ENCODE measurements at places on chromosomes 1 and 21.

DNA sequence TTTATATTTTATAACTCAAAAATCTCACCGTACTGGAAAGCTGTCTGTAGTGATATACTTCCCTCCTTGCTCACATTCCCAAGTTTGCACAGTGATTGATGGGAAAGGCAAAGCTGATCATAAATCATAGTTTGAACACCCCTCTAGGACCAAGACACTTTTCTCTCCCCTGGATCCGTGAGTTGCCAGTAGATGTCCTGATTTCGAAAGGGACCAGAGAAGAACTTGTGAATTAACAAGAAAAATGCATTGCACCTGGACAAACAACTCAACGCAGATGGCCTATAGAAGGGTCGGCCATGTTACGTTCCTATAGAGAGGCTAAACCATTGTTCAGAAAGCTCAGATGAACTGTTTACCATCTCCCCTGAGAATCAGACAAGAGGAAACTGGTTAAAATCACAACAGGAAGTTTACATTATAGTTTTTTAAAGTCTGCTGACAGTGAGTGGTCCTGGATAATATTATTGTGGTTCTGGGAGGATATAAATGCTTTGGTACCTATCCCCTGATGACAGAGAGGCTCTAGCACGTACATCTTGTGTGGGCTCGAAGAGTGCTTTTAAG, 124.0 kb upstream of the SLC45A1 start:
- no peak for DNase-seq

GRCh38 chr1:232868793-232869491, 63.7 kb downstream of the MAP10 start:
- DNase-seq, result no peak

- DNase-seq, result no peak
Measured at GRCh38 chr1:199292896-199293295, 654.1 kb downstream of the PTPRC start.

DNA sequence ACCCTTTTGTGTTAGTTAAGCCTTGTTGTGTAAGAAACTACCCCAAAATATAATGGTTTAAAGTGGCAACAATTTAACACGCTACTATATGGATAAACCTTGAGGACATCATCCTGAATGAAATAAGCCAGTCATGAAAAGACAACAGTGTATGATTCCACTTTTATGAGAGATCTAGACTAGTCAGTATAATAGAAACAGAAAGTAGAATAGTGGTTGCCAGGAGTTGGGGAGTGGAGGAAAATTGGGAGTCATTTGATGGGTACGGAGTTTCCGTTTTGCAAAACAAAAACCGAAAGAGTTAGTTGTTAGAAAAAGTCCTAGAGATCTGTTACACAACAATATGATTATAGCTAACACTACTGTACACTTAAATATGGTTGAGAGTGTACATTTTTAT, 16.0 kb upstream of the CHIA start:
- DNase-seq, result no peak

- no peak for DNase-seq
Measured at GRCh38 chr1:16915627-16915973, 6.1 kb upstream of the CROCC start.
